ENCODE measurements at places on chromosomes 3 and 15.

DNA sequence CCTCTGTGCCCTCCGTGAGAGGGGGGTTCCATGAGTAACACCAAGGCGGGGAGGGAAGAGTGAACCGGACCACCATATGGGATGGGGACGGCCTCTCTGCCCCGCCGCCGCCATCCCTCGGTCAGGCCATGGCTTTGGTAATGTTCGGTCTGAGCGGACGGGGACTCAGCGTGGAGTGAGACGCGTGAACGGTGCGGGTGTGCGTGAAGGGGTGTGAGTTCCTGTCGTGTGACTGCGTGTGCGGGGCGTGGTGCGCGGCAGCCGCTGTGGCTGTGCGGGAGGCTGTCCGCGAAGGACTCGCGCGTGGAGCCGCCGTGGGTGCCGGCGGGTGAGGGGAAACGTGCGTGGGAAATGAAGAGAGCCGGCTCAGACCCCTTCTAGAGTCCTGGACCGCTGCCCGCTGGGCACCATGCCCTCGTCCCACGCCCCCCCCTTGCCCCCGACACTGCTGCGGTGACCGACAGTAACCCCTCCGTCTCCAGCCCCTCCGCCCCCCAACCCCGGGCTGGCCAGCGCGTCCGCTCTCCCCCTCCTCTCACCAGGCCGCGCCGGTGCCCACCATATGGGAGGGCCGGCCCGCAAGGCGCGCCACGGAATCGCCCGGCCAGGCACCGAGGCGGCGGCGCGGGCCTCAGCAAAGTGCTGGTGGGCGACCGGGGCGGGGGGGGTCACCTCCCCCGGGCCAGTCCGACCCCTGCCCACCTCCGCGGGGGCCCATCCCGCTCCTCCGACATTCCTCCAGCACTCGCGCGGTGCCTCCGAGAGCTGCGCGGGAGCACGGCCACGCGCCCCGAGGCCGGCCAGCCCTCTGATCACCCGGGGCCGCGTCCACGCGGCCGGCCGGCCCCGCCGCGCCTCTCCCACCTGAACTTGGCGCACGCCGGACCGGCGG lies 589 bp downstream of the KLF15 start:
- DNase-seq = peak; percentile 44

GRCh38 chr3:181952221-181952620 lies 240.5 kb downstream of the SOX2 start:
- no peak for DNase-seq

- no peak for DNase-seq
These were observed 214.7 kb upstream of the CADM2 start for GRCh38 chr3:84744130-84744529.

DNA sequence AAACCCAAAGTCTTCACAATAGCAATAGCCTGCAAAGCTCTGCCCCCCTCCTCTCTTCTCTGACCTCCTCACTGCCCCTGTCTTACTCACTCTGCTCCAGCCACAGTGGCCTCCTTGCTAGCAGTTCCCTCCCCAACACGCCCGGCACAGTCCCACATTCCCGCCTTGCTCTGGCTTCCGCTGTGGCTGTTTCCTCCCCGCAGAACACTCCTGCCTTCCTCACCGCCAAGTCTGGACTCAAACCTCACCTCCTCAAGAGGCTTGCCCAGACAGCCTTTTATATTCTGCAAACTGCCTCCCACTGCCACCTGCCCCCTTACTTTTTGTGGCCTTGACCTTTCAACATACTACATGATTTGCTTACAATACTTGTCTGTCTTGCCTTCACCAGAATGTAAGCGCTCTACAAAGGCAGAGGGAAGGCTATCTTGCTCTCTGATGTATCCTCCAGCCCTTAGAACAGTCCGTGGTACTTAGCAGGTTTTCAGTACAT lies 406 bp upstream of the MPI start:
- DNase-seq = peak; percentile 62

DNA sequence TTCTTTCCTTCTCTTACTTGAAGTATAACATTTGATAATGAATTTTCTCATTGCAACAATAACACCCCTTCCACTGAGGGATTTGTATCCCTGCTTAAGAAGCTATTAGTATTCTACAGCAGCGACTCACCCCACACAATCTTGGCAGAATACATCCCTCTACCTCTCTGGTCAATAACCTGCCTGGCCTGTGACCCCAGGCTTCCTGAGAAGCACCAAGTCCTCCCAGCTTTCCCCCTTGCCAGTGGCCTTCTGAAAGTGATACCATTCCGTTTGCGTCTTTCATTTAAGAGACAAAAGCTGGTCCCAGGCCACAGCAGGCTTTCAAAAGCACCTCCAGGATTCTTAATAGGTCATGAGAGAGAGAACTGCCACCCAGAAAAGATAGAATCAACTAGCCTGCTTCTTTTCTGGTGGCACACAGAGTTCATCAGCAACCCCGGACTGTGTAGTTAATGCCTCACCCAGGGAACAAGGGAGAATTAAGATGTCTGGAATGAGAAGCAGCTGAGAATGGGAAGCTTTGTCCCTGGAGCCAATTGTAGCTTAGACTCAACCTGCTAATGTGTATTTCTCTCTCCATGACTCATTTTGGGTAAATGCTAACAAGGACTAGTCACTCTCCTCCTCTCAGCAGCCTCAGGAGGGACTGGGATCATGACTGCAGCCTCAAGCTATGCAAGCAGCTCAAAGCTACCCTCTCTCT lies 101.0 kb upstream of the CPNE4 start:
- no peak for DNase-seq

- DNase-seq = no peak
These were observed 94.4 kb downstream of the DNASE1L3 start for GRCh38 chr3:58116161-58116955.

DNA sequence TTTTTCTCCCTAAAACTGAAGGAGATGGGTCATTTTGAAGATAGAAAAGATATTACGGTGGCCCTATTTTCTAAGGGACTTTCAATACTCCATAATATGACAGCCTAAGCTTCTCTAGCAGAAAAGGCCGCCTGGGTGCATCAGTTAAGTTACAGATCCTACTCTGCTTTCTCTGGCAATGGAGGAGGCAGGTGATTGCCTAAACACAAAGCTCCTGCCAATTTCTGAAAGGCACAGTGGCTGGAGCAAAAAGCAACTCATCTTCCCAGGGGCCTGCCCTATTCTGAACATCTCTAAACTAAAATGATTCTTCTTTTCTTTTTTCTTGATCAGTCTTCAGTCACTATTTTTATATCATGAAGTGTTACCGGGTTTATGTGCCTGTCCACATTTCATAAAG lies 276.7 kb downstream of the CNTN4 start:
- no peak for DNase-seq

DNA sequence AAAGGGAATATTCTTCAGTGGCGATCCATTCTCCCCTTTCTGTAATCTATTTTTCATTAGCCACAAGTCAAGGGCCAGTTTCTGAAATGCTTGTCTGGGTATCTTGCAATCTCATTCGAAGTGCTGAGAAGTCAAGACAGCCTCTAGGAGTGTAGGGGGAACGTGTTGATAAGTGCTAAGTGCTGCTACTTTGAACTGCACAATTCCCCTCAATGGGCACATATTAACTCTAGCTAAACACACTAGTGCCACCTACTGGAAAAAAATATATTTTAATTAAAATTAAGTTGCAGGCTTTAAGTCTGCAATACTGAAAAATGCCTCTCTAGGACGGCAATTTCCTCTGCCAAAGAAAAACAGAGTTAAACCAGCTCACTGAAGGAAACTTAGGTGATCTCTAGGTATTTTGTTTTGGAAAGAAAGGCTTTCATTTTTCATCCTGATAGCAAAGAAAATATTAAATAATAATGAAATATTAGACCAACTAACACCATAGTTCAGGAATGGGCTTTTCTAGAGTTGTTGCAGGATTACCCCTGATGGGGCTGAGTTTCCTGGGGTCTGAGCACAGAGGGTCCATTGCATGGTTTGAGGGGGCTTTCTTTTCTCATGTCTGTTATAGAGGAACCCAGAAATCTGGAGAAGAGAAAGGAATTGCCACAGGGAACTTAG lies 181.9 kb upstream of the KBTBD8 start:
- DNase-seq = peak; percentile 65

DNA sequence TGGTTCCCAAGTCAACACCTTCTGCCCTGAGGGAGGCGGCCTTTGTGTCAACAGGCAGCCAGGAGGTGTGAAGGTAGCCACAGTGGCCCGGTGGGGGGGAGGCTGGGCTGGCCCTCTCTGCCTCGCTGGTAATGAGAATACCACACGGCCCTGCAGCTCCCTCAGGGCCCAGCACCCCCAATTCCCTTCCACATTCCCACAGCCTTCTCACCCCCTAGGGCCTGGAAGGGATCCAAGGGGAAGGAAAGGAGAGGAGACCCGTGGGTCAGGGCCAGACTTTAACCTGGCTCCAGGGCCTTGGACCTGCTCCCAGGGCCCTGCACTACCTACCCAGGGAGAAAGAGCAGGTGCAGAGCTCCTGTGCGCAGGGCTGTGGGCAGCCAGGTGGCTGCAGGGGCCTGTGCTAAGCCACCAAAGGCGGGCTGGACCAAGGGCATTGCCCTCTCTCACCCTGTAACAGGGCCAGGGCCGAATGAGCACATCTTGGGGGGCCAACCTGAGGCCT lies 8.7 kb upstream of the MESP2 start:
- DNase-seq = no peak

DNA sequence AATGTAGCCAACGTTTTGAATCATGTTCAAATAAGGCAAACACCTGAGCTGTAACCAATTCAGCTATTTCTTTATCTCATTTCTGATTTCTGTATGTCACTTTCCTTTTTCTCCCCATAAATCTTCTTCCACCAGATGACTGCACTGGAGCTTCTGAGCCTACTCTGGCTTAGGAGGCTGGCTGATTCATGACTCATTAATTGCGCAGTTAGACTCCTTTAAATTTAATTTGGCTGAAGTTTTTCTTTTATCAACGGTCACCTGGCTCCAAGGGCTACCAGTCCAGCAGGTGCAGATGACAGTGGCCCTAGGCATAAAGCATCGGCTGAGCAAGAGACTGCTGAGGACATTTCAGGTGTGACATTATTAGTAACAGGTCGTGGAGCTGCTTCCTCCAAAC lies 39.6 kb upstream of the ITGA11 start:
- no peak for DNase-seq

DNA sequence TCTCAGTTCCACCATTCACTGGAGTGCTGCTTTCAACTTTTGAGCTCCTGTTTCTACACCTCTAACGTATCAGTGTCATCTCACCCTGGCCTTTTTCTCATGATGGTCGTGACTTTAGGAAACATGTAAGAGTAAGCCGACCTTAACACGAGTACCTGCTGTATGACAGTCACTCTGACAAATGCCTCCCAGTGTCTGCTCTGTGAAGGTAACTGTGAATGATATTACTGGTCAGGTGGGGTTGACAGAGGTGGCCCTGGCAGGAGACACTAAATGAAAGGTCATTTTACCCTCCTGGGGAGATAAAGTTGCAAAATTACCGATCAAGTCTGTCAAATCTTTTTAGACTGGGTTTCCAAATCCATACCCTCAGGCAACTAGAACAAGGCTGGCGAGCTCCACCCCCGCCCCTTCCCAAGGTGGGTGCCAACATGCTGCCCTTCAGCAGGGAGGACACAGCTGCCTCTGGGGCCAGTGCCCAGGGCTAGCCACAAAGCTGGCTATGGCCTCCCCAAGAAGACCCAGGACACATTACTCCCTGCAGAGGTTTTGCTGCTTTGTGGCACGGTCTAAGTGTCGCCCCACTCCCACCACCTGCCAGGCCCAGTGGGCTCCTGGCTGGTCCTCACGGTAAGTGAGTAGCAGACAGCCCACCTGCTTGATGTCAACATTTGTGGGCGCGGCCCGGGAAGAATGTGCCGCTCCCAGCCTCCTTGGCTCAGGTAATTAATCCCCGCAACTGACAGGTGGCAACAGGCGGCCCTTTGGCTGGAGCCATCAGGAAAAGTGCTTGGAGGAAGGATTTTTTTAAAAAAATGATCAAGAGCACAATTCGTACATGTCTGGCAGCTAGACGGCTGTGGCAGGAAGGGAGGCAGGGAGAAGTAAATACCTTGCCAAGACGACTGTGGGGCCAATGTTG lies 211.8 kb downstream of the TP63 start:
- no peak for DNase-seq
